Stimulated activated CD4-positive, alpha-beta T cell treated with anti-CD3 and anti-CD28 coated beads, Interleukin-4, amount 100 ng/mL, for 48 hours (primary cell): ENCODE measurements at places on chromosomes 13 and 19.

DNA sequence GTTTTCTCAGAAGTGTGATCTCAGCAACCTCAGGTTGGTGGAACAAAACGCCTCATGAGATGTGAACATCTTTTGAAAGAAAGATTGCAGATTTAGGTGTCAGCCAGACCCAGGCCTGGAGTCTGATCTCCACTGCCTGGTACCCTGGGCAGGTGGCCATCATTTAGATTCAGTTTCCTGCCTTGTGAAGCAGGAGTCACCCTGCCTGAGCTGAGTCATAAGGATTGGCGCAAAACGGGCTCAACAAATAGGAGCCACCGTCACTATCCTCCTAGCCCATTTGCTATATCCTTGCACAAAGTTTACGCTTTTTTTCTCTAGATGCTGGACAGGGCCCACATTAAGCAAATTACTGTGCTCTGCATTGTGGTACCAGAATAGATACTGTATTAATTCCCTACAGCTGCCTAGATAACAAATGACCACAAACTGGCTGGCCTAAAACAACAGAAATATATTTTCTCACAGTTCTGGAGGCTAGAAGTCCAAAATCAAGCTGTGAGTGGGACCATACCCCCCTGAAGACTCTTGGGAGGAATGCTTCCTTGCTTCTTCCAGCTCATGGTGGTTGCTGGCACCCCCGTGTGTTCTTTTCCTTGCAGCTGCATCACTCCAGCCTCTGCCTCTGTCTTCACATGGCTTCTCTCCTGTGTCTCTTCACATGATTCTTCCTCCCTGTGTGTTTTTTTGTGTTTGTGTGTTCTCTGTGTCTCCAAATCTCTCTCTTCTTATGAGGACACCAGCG lies 38.2 kb downstream of the TNFSF11 start:
- DNase-seq = no peak

DNA sequence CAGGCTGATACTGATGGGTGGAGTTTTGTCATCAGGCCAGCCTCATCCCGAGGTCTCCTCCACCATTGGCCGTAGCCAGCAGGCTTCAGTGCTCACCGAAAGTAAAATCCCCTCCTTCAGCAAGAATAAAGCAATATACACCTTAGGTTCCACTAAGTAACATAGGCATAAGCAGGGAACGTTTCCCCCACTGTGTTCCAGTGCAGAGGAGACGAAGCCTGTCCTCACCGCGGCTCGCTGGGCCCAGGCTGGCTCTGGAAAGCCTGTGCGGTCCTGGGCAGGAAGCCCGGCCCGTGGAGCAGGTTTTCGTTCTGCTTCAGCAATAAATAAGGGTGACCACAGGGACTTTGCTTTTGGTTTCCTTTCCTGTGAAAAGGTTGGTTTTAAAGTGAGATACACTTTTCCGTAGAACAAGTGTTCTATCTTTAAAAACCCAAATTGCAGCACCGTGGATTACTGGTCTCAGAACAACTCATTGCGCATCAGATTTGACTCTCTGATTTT lies 16.3 kb upstream of the TEX29 start:
- no peak for DNase-seq

GRCh38 chr13:80865329-80865728 lies 524.4 kb upstream of the SPRY2 start:
- DNase-seq = no peak

GRCh38 chr19:32038021-32038920 lies 307.1 kb upstream of the ZNF507 start:
- DNase-seq = no peak

- no peak for DNase-seq
Observed at GRCh38 chr13:103324641-103325040, 258.4 kb upstream of the SLC10A2 start.

GRCh38 chr19:51377422-51377821 lies 5.0 kb upstream of the NKG7 start:
- DNase-seq = no peak

DNA sequence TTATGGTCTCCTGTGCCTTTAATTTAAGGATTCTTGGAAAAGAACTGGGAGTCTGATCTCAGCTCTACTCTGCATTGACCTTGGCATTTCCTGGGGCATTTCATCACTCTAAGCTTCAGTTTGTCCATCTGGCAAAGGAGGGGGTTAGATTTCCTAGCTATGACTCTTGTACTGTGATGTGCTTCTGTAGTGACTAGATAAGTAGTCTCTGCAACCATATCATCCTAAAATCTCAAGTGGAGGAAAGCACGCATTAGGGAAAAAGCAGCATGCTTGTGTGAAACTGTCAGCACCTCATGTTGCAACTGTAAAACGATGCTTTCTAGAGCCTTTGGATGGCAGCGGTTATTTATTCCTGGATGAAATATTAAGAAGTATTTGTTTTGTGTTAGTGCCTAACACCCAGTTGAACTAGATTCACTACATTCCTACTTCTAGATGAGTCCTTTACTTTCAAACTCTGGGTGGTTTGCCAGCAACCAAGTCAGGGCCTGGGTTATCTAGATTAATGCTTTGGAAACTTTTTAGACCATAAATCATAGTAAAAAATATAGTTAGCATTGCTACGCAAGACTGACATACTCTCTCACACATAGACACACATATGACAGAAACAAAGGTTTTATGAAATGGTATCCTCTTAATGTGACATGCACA lies 6.8 kb downstream of the WDFY2 start:
- no peak for DNase-seq

DNA sequence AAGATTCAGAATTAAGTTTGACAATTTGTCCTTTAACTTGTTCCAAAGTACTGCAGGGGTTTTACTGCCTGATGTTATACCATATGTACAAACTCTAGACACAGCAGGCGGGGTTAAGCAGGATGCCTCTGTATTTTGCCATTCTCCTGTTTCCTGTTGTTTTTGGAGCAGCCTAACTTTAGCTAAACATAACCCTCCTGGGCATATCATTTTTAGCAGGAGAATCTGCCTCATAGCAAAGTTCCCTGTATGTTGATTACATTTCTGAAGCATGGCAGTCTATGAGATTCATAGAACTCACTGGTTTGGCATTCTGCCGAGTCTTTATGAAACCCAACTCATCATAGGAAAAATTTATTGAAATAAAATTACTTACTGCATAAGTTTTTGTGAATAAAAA lies 5.2 kb downstream of the LHFPL6 start:
- DNase-seq = no peak

GRCh38 chr13:28631801-28632200 lies 27.1 kb upstream of the POMP start:
- DNase-seq = no peak

GRCh38 chr19:13797870-13798269 lies 2.6 kb downstream of the ZSWIM4 start:
- DNase-seq = no peak

DNA sequence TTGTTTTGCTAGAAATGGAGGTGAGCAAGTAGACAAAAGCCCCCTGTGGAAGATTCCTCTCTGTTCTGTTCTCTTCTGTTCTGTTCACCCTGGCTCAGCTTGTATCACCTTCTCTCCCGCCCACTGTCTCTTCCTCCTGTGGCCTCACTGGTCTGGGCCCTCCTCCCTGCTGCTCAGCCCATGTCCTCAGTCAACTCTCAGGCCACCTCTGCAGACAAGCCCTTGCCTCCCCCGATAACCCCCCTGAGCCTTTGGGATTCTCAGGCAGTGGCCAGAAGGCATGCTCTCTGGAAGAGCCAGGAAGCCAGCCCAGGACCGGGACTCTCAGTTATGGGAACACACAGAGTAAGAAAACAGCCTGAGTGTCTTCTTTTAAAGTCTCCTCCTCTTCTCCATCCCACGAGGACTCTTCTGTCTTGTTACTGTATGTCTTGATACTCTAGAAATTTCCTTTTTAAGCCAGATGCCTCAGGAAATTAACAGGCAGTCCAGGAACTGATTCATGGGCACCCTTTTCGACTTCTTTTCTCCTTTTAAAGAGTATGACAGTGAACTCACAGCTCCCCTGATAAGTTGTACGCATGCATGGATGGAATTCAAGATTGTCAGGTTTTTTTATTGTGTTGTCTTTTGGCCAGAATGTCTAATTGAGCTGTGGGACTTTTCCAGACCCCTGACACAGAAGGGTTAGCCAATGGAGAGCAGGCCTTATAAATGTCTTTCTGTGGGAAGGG lies 33.7 kb downstream of the SHISA2 start:
- DNase-seq = no peak

DNA sequence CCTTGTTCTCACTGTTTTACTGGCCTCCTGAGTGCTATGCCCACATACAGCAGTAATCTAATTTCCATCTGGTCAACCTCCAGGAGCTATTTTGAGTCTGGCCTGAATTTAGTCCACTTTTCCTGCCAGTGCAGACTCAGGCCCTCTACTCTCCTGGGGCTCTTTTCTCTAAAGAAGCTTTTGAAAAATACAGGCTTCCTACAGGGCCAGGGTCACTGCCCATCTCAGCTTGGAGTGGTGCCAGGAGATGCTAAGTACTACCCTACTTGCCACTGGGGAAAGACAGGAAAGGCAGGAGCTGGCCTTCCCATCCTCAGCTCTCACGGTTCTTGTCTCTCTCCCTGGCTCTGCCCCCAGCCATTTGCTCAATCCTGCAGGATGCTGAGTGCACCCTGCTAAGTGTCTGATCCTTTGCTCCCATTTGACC lies 101.7 kb upstream of the SERP2 start:
- no peak for DNase-seq

GRCh38 chr13:34410678-34411077 lies 531.4 kb upstream of the NBEA start:
- DNase-seq = no peak
